ENCODE measurements at places on chromosomes 6 and 20. TPM values are rescaled to one million over a fixed set of nuclear protein-coding genes. Genes with fewer than 3 reads are reported as not detected.

Gene RIN2
- total RNA-seq = 31.9 TPM

Gene CLVS2
- not detected for total RNA-seq

Gene WFDC12
- total RNA-seq = not detected

Gene CCHCR1
- 38.0 TPM for total RNA-seq
